ENCODE measurements at places on chromosomes 4 and X.

GRCh38 chr4:53321151-53321983, 44.5 kb downstream of the SCFD2 start:
- DNase-seq: no peak

- DNase-seq: no peak
Observed at GRCh38 chrX:150919401-150919800, 20.9 kb upstream of the CD99L2 start.

DNA sequence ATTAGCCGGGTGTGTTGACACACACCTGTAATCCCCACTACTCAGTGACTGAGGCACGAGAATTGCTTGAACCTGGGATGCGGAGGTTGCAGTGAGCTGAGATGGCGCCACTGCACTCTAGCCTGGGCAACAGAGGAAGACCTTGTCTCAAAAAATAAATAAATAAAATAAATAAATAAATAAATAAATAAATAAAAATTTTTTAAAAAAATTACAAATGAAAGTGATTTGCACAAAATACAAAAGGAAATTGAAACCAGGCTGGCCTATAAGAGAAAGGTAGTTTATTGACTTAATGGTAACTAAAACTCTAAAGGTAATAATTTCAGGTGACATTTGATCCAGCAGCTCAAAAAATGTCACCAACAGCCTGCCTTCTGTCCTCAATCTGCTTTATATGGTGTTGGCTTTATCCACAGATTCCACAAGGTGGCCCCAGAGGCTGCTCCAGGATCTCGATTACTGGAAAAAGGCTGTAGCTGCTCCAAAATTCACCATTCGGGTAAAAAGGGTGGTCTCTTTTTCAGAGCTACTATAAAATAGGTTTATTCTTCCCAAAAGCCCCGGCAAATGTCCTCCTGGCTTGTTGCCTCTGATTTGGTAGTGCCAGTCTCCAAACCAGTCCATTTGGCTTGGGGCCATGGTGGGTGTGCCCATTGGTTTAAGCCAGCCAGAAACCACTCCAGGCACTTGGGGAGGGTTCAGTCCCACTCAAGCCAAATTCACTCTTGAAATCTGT, 61.4 kb upstream of the TRIM2 start:
- DNase-seq: peak; percentile 80

GRCh38 chrX:1440506-1440905, 12.2 kb downstream of the ASMTL start:
- no peak for DNase-seq

GRCh38 chrX:40952855-40953254, 132.4 kb upstream of the USP9X start:
- DNase-seq: no peak

- DNase-seq: no peak
Observed at GRCh38 chr4:16120720-16121119, 36.9 kb upstream of the PROM1 start.

- no peak for DNase-seq
Observed at GRCh38 chr4:42425146-42426065, 28.1 kb downstream of the SHISA3 start.

All from body of pancreas (tissue), 4 donors.